Esophagus muscularis mucosa (tissue), 4 donors: ENCODE measurements at places on chromosomes 16 and 17. TPM values are rescaled to one million over a fixed set of nuclear protein-coding genes. Genes with fewer than 3 reads are reported as not detected.

ALDOC gene
- total RNA-seq = 31.0 TPM

- no peaks in the 10 kb centered on the region for H3K36me3 ChIP-seq
- H3K27ac ChIP-seq = no peak overlapping the region
- peaks cover 18% of the 10 kb centered on the region for H3K4me1 ChIP-seq
- no peak for DNase-seq
Measured at GRCh38 chr16:88680554-88681083, 5.7 kb downstream of the SNAI3 start.

TPSG1 gene
- 2.9 TPM for total RNA-seq

DNA sequence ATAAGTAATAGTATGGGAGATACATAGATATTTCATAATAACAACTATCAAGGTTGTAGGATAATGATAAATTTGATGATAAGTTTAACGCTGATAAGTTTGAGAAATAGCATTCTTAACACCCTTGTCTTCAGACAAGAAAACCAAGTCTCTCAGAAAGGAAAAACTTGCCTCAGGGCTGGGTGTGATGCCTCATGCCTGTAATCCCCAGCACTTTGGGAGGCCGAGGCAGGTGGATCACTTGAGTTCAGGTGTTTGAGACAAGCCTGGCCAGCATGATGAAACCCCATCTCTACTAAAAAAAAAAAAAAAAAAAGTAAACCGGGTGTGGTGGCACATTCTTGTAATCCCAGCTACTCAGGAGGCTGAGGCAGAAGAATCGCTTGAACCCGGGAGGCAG is 90.7 kb downstream of the SHISA9 start:
- no peaks in the 10 kb centered on the region for H3K36me3 ChIP-seq
- H3K27me3 ChIP-seq = no peaks in the 10 kb centered on the region
- no peak for DNase-seq
- no peak overlapping the region for H3K27ac ChIP-seq
- H3K4me1 ChIP-seq = no peaks in the 10 kb centered on the region

- H3K27ac ChIP-seq = no peak overlapping the region
- no peak for DNase-seq
- H3K36me3 ChIP-seq = peaks cover 84% of the 10 kb centered on the region
- peaks cover 12% of the 10 kb centered on the region for H3K4me1 ChIP-seq
Measured at GRCh38 chr16:87335625-87336433, 18.6 kb upstream of the C16orf95 start.

GRCh38 chr16:2532494-2533141 is 1.4 kb upstream of the CEMP1 start:
- DNase-seq = no peak
- peak overlapping the region; percentile 98 for H3K27ac ChIP-seq
- H3K4me3 ChIP-seq = peak overlapping the region; percentile 70

GRCh38 chr16:51453251-51453650 is 302.2 kb upstream of the SALL1 start:
- no peak for DNase-seq
- no peaks in the 10 kb centered on the region for H3K4me1 ChIP-seq
- H3K27ac ChIP-seq = no peak overlapping the region
- H3K36me3 ChIP-seq = no peaks in the 10 kb centered on the region

NTN3 gene
- total RNA-seq = 0.29 TPM

DNA sequence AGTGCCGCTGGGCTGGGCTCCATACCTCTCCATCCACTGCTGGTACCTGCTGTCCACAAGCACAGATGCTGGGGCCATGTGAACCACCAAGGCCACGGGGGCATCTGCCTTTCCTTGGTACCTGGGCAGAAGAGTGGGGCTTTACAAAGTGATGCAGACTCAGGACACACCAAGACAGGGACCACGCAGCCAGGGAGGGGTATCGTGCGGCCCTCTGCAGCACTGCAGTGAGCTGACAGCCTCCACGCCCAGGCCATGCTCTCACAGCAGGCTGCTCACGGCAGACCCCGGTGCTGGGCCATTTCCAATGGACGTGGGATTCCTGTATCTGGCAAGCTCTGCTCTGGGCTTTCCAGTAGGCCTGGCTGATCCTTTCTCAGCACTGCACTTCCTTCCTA is 14.4 kb downstream of the ELAC2 start:
- no peak for DNase-seq
- H3K27me3 ChIP-seq = no peaks in the 10 kb centered on the region
- peaks cover 100% of the 10 kb centered on the region for H3K36me3 ChIP-seq
- no peak overlapping the region for H3K4me3 ChIP-seq
- peaks cover 14% of the 10 kb centered on the region for H3K4me1 ChIP-seq
- no peak overlapping the region for H3K27ac ChIP-seq

DNA sequence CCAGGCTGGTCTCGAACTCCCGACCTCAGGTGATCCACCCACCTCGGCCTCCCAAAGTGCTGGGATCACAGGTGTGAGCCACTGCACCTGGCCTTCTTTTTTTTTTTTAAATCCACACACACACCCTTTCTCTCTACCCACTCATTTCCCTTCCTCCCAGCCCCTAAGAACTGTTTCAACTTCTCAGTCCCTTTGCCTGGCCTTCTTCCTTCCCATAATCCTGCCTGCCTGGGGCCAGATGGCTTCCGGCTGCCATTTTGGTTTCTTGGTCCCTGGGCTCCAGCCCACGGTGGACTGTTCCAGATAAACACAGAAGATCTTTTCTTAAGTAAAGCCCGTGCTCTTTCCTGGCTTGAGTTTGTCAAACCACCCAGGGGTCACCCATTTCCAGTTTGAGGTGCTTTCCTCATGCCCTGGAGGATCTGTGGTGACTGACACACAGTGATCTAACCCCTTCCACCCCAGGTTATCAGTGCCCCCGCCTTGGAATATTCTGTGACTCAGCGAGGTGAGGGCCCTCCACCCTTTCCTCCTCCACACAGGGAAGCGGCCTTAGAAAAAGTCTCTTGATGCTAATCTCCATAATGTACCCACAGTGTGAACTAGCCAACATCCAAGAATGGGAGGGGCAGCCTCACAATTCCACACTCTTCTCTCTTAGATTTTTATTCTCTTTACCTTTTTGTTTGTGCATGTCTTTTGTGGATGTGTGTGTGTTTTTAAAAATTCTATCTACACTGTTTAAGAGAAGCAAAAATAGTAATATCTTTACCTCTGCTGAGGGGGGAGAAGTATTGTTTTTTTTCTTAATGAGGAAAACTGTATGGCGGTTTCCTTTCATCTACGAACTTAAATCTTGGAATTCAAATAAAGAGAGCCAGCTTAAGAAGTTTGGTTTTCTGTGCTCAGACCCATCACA is 60.0 kb downstream of the CRISPLD2 start:
- no peak overlapping the region for H3K4me3 ChIP-seq
- H3K27me3 ChIP-seq = no peaks in the 10 kb centered on the region
- peak overlapping the region; percentile 13 for H3K27ac ChIP-seq

ABCC11 gene
- total RNA-seq = not detected

DNA sequence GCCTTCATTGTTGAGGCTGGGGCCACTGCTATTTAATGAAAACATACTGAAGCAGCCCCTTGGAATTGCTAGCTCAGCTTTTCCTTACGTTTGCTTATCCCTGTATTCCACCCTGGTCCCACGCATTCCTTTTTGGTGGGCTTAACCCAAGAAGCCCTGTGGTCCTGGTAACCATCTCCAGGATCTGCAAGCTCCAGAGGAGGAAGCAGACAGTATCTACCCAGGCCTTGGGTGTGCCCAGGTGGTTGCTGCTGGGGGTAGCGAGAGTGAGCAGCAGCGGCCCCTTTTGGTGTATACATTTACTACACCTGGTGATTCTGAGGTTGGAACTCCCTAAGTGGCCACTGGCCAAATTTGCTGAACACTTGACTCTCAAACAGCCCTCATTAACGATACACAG is 97.7 kb downstream of the CBLN1 start:
- no peak overlapping the region for H3K4me3 ChIP-seq
- H3K36me3 ChIP-seq = no peaks in the 10 kb centered on the region
- DNase-seq = no peak

DNA sequence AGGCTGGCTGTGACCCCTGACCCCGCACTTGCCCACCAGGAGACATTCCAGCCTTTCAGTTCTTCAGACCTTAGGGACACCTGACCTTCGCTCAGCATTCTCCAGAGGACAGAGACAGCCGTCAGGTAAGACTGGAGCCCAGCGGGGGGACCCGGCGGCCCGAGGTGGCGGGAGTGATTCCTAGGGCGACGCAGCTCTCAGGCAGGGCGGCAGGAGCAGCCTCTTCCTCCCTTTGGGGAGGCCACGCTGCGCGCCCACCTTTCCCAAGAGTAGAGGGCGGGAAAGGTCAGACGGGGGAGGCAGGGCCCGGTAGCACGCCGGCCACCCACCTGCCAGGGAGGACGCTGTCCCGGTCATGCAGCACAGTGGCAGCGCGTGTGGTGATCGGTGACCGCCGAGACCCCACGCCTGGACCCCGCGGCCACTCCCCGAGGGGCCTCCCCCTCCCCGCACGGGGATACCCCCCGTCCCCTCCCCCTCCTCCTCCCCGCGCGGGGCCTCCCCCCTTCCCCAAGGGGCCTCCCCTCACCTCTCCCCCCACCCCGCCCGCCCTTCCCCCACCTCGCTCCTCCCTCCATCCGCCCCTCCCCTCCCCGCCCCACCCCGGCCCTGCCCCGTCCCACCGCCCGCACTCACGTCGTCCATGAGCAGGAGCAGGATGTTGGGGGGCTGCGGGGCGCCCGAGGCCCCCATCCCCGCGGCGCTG is 472 bp downstream of the GALNS start:
- peak overlapping the region; percentile 88 for H3K4me3 ChIP-seq
- no peak for DNase-seq
- H3K4me1 ChIP-seq = peaks cover 49% of the 10 kb centered on the region
- peak overlapping the region; percentile 85 for H3K27ac ChIP-seq
- H3K36me3 ChIP-seq = peaks cover 47% of the 10 kb centered on the region

DNA sequence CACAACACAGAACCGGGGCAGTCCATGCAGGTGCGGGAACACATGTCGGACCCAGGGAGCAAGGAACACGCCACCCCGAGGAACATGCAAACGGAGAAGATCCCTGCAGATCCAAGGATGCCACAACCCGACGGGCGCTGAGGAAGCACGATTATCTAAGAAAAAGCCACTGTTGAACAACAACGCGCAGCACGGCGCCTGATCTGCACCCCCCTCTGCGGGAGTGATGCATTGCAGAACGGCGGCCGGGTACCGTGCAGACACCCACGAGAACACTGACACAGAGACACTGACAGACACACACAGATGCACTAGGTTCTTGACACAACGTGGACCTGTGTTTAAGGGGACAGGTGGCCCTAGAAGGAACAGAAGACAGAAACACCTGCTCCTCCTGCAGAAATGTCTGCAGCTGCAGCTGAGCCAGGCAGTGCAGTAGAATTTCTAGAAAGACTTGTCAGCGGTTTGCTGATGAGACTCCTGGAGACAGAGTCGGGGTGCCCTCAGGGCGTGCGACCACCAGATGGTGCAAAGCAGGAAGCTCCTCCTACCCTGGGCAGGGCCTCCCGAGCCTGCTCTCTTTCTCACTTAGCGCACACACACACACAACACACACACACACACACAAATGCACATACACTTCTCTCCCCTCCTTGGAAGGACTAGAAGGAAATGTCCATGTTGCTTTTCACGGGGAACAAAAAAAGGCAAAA is 7.5 kb downstream of the NPTX1 start:
- H3K27me3 ChIP-seq = peaks cover under 1% of the 10 kb centered on the region
- no peaks in the 10 kb centered on the region for H3K36me3 ChIP-seq
- no peak for DNase-seq
- no peak overlapping the region for H3K4me3 ChIP-seq
- no peaks in the 10 kb centered on the region for H3K4me1 ChIP-seq
